ENCODE measurements at places on chromosomes 13 and 19.

DNA sequence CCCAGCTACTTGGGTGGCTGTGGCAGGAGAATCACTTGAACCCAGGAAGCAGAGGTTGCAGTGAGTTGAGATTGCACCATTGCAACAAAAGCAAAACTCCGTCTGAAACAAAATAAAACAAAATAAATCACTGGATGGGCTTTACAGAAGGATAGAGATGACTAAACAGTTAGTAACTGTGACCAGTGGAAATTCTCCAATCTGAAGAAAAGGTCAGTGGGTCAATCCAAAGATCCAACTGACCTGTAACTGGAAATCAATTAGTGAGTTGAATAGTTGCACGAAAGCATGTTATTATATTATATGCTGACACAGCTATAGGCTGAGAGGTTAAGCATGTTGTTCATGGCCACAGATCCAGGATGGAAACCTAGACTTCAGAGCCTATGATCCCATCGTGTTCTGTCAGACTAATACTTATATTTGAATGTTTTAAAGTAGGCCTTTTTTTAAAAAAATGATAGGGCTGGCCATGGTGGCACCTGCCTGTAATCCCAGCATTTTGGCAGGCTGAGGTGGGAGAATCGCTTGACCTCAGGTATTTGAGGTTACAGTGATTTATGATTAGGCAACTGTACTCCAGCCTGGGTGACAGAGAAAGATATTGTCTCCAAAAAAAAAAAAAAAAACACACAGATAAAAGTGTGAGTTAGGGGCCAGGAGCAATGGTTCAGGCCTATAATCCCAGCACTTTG is 1.4 kb downstream of the ECH1 start:
- no peak for DNase-seq

DNA sequence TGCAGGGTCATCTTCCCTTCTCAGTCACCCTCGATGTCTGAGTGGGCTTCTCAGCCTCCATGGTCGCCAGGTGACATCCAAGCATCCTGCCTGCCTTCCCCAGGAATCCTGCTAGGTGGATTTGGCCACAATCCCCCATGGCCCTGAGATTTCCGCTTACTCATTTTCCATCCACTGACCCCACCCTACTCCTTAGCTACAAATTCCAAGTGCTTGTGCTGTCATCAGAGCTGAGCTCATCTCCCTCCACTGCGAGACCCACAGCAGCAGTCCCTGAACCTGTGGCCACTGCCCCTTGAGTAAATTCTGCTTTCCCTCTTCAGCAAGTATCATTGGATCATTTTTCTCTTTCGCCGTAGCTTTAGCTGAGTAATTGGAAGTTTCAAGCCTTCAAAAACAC is 90.5 kb upstream of the ANKRD10 start:
- no peak for DNase-seq

DNA sequence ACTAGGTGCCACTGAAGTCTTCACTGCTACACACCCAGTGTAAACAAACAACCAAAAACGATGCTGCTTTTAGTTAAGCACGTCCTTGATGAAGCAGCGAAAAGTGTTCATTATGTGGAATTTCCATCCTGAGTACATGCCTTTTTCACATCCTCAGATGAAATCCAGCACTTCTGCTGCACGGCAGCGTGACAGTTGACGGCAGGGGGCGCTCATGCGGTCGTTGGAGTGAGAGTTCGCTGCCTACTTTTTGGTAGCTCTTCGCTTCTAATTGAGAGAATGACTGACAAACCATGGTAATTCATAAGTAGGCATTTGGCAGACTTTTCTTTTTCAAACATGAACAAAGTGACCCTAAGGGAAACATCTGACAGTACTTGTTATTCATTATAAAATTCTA is 1124.9 kb downstream of the EFNB2 start:
- DNase-seq = no peak

GRCh38 chr19:3932931-3933810 is at the start of gene NMRK2:
Gene NMRK2, plus strand, starts transcription at chr19:3933069. Its CDS starts 603 bp downstream, at chr19:3933672.
- no peak for DNase-seq

- DNase-seq = no peak
These were observed 28.0 kb downstream of the SPRY2 start for GRCh38 chr13:80312967-80313366.

DNA sequence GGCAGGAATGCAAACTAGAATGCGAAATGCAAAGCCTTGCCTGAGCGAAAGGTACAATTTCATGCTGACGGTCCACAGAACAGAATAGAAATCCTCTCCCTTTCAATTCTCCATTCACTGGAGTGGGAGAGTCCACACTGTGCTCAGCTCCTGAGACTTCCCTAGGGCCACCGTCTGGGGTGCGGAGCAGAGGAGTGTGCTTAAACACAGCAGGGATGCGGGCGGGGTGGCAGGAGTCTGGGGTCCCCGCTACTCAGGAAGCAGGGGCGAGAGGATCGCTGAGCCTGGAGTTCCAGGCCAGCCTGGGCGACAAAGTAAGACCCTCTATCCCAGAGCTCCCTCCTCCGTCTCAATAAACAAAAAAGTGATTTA is 552 bp upstream of the ZNF816 start:
- no peak for DNase-seq

DNA sequence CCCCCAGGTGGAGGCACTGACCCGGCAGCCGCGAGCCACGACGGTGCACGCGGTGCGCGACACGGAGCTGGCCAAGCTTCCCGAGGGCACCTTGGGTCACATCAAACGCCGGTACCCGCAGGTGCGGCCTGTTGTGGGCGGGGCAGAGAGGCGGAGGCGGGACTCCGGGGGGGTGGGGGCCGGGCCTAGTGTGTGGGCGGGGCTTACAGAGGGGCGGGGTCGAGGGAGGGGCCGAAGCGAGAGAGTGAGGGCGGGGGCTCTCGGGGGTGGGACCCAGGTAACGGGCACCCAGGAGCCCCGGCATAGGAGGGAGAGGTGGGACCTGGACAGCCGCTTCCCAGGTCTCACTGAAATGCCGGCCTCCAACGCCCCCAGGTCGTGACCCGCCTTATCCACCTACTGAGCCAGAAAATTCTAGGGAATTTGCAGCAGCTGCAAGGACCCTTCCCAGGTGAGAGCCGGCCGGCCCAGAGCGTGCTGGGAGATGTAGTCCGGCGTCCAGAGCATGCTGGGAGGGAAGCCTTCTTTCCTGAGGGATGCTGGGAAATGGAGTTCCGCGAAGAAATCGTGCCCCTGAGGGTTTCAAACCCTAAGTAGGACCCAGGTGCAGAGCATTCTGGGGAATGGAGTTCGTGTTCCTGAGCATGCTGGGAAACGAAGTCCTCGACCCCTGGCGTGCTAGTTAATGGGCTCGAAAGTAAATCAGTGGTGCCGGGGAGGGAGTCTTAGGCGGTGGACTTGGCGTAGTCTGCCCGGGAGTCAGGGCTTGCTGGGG is 15.7 kb downstream of the PNPLA6 start:
- DNase-seq = peak; percentile 68

- peak; percentile 91 for DNase-seq
These were observed at the start of gene RNF126 for GRCh38 chr19:662962-663681. Gene RNF126, minus strand, starts transcription at chr19:663214. Its CDS starts 93 bp downstream, at chr19:663121.

GRCh38 chr19:46697204-46697960 is 19.5 kb downstream of the PRKD2 start:
- peak; percentile 18 for DNase-seq

- no peak for DNase-seq
These were observed 11.9 kb upstream of the ZNF549 start for GRCh38 chr19:57515255-57515654.

GRCh38 chr13:98741741-98742435 is 10.6 kb downstream of the SLC15A1 start:
- DNase-seq = no peak

- no peak for DNase-seq
These were observed 13.9 kb upstream of the PAK4 start for GRCh38 chr19:39111593-39112199.

Data from CD4-positive, alpha-beta T cell treated with Interferon gamma for 1 hour (primary cell).